ENCODE measurements at places on chromosomes 4 and X.
A peak's percentile ranks its signal among the peaks of the same experiment; 100 is the strongest.

- no peak for DNase-seq
Measured at GRCh38 chr4:173699841-173700475, 169.9 kb upstream of the HAND2 start.

- no peak for DNase-seq
Measured at GRCh38 chrX:9498236-9498635, 33.4 kb downstream of the TBL1X start.

DNA sequence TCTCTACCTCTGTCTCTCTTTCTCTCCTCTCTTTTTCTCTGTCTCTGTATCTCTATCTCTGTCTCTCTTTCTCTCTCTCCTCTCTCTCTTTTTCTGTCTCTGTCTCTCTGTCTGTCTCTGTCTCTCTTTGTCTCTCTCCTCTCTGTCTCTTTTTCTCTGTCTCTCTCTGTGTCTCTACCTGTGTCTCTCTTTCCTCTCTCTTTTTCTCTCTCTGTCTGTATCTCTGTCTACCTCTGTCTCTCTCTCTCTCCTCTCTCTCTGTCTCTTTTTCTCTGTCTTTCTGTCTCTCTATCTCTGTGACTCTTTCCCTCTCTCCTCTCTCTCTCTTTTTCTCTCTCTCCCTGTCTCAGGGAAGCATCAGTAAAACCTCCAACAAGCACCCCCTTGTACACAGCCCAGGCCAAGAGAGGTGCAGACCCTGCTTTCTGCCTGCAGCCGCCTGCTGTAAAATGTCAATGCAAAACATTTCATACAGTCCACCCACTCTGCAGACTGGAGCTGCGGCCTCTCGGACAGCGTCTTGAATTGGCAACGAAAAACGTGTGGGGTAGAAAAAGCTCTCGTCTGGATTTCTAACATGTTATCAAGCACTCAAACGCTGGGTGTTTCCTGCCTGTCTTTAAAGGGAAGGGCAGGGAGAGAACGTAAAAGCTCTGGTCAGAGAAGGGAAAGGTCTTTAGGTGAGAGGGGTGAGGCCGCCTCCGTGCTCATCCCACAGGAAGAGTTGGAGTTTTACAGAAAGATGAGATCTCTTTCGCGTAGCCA is 3.7 kb upstream of the SHOX start:
- no peak for DNase-seq

DNA sequence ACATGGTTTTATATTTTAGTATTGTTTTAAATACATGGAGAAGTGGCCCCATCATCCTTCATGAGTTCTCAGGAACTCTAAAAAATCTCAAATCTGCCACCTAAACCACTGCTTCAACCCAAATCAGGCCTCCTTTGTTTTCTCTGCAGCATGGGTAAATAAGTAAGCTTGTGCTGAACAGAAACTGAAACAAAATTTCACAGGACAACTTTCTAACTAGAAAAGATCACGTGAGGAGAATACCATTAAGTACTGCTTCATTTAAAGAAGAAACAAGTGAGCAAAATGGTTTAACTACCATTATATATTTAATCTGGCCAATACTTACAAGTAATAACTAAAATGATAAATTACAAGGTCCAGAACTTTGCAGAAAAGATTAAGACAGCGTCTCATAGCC is 2.5 kb downstream of the ARAP2 start:
- no peak for DNase-seq

GRCh38 chr4:15695729-15696128 is 7.1 kb upstream of the BST1 start:
- no peak for DNase-seq

GRCh38 chr4:632196-632790 is 6.9 kb downstream of the PDE6B start:
- no peak for DNase-seq

GRCh38 chr4:10727140-10727880 is 42.7 kb upstream of the CLNK start:
- DNase-seq = no peak

DNA sequence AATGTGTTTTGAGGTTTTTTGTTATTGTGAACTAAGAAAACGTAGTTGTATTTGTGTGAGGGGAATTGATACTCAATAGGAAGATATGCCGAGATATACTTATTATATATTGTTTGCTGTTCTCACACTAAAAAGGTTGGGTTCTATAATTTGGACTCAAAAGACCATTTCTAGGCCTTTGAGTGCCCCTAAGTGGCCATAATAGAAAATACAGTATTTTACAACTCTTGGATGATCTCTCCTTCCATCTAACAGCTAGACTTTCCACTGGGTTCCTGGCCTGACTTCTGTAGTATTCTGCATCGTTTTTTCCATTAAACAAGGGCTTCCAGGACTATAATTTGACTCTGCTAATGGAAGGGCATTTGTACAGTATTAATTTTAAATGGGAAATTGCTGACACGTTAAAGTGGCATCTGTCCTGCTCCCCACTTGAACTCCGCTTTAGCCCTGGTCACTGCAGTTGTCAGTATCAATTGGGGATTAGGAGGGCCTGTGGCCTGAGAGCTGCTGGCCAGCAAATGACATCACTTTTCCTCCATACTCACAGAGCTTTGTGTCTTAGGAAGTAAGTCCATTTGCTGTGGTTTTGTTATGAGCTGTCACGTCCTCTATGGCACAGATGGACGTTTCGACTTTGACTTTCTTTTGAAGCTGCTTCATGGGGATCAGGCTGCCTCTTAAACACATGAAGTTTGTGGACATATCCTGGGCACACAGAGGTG is 176.9 kb downstream of the SLIT2 start:
- DNase-seq = no peak

DNA sequence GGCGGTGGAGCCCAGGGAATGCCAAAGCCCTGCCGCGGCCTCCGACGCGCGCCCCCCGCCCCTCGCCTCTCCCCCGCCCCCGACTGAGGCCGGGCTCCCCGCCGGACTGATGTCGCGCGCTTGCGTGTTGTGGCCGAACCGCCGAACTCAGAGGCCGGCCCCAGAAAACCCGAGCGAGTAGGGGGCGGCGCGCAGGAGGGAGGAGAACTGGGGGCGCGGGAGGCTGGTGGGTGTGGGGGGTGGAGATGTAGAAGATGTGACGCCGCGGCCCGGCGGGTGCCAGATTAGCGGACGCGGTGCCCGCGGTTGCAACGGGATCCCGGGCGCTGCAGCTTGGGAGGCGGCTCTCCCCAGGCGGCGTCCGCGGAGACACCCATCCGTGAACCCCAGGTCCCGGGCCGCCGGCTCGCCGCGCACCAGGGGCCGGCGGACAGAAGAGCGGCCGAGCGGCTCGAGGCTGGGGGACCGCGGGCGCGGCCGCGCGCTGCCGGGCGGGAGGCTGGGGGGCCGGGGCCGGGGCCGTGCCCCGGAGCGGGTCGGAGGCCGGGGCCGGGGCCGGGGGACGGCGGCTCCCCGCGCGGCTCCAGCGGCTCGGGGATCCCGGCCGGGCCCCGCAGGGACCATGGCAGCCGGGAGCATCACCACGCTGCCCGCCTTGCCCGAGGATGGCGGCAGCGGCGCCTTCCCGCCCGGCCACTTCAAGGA is at the start of gene FGF2:
Gene FGF2, plus strand, starts transcription at position 279 of the 705 bp plus-strand sequence. Its CDS starts 344 bp downstream, at position 623.
- DNase-seq = peak; percentile 44

DNA sequence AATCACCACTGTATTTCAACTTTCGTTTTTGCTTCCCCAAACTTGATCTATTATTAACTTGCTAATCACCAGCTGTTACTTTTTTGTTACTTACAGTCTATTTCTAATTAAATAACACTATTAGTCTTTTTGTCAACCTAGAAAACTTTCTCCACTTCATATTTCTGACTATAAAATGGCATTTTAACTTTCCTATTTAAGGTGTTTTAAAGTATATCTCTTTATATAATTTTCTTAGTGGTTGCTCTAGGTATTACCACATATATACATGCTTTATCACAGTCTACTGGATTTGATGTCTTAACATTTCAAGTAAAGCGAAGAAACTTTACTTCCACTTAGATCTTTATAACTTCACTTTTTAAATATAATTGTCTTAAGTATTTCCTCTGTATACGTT is 421.2 kb downstream of the DCAF12L2 start:
- no peak for DNase-seq

- no peak for DNase-seq
Measured at GRCh38 chr4:131638781-131639180, 1510.3 kb upstream of the PCDH10 start.

GRCh38 chr4:42167709-42168108 is 15.3 kb upstream of the BEND4 start:
- no peak for DNase-seq

- no peak for DNase-seq
Measured at GRCh38 chr4:167897116-167897515, 195.2 kb upstream of the ANXA10 start.

GRCh38 chrX:134184936-134185335 is 52.0 kb upstream of the CCDC160 start:
- no peak for DNase-seq

GRCh38 chr4:180809439-180809838 is 1433.8 kb upstream of the TENM3 start:
- no peak for DNase-seq

- peak; percentile 53 for DNase-seq
Measured at GRCh38 chr4:17811078-17811603, 362 bp downstream of the NCAPG start.

- no peak for DNase-seq
Measured at GRCh38 chr4:10974371-10974770, 289.8 kb upstream of the CLNK start.

DNA sequence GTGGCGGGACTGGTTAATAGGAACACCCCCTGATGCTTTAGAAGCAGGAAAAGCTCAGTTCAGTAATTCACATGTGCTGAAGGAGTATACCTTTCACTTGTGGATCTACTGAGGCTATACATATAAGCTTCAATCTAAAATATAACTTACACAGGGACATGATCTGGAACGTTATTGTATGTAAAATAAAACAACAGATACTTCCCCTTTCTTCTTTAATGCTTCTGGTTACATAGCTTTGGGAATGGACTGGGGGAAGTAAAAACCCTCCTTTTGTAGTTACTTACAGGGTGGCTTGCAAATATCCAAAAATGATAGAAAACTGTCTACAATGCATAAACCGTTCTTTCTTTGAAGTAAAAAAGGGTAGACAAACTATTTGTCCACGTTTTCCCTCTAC is 1.9 kb downstream of the FGG start:
- DNase-seq = no peak

DNA sequence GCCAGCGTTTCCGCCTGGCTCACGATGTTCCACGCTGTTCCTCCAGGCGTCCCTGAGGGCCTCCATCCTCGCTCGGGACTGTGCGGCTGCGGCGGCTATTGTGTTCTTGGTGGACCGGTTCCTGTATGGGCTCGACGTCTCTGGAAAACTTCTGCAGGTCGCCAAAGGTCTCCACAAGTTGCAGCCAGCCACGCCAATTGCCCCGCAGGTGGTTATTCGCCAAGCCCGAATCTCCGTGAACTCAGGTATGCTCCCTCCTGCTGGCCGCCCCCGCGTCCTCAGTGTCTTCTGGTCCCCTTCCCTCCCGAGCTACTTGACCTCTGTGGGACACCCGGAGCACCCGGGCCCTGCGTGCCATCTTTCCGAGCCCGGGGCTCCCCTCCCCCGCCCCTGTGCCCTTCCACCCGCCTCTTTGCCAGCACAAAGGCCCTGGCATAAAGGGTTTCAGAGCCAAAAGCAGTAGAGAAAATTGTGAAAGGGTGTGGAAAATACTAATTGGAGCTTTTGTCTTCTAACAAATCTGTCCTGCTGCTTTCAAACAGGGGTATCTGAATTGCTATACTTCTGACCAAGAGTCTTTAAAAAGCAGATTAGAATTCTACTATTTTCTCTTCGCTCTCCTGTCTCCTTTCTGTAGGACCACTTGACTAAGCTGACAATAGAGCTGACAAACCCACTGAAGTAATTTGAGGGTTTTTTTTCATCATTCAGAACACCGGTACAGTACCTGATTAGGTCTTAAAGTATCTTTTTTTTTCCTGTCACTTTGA is 104.0 kb downstream of the NEUROG2 start:
- no peak for DNase-seq

- DNase-seq = no peak
Measured at GRCh38 chrX:118570209-118570608, 74.6 kb downstream of the DOCK11 start.

- no peak for DNase-seq
Measured at GRCh38 chr4:44961001-44961755, 234.8 kb upstream of the GNPDA2 start.

- DNase-seq = no peak
Measured at GRCh38 chr4:22348410-22348809, 167.5 kb downstream of the ADGRA3 start.

DNA sequence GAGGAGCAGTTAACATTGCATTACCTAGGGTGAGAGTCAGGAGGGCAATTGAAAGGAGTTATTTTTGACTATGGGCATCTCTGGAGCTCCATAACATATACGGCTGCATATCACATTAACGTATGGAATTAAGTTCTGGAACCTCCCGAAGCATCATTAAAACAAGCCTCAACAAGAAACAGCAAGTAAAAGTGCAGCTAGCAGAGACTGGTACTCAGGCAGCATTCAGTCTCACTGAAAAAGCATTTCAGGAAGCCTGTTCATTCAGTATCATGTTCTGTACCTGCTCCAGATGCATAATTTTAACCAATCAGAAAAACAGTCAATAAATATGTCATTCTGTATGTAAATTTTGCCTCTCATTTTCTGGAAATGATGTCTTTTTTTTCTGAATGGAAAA is 299.6 kb downstream of the EPHA5 start:
- DNase-seq = no peak

GRCh38 chr4:1749370-1749769 is 28.0 kb downstream of the TACC3 start:
- DNase-seq = no peak

DNA sequence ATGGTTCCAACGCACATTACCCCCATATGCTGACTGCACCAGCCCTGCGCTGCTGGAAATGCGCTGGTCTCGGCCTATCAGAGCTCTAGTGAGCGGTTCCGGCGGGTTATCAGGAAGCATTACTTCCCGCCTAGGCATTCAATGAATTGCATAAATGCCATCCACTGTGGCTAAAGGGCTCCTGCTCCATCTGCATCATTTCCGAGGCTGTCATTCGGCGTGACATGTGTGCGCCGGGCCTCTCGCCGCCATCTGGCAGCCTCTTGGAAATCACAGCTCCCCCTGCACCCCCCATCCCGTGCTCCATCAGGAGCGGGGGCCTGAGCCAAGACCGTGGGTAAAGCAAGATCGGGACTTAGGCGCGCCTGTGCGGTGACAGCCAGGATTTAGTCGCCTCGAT is 64.4 kb downstream of the SEPSECS start:
- DNase-seq = no peak

DNA sequence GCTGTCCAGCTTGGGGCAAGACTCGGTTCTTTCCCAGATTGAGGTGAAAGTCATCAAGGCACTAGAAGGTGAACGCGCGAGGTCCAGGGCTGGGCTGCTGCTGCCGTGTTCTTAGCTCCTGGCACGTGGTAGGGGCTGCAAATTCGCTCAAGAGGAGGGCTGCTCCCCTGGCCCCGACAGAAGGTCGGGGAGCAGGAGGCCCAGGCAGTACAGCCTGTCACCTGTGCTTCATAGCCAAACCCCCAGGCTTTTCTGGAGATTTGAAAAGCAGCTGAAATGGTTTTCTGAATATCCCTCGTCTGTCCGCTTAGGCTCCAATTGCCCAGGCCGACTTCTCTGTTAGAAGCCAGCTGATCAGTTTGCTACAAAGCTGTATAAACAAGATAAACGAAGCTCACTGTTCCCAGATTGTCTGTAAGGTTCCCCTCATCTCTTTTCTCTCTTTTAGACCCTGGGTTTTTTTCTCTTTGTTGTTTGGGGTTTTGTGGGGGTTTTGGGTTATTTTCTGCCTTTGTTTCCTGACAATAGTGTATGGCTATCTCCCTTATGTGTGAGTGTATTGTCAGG is 60.0 kb upstream of the STX18 start:
- DNase-seq = no peak
